Left hindlimb (tissue), 1 donor: ENCODE measurements at places on chromosomes 5 and 9.

- no peak for DNase-seq
These were observed 34.4 kb upstream of the RANBP6 start for GRCh38 chr9:6049798-6050197.

- DNase-seq, result no peak
These were observed 117.6 kb downstream of the PIP5K1B start for GRCh38 chr9:68822596-68823165.

- peak; percentile 56 for DNase-seq
These were observed 66.5 kb upstream of the HSPA9 start for GRCh38 chr5:138641547-138642298.

DNA sequence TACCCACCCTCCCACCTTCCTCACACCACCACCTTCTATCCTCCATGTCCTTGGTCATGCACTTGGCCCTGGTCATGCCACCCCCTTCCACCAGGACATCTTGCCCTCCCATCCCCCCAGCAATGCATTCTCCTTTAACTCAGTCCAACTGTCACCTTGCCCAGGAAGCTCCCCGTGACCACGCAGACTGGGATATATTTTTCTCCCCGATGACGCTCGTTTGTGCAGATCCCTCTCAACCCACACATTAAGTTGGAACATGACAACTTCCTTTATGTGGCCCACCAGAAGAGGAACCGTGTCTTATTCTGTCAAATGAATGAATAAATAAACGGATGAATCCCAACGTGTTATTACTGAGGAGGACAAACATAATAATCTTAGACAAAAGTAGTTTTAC lies 82.8 kb upstream of the TAS2R1 start:
- no peak for DNase-seq

- DNase-seq, result no peak
These were observed 67.4 kb downstream of the ROR2 start for GRCh38 chr9:91882627-91883026.

GRCh38 chr5:134127376-134127861 lies 12.9 kb downstream of the TCF7 start:
- no peak for DNase-seq

DNA sequence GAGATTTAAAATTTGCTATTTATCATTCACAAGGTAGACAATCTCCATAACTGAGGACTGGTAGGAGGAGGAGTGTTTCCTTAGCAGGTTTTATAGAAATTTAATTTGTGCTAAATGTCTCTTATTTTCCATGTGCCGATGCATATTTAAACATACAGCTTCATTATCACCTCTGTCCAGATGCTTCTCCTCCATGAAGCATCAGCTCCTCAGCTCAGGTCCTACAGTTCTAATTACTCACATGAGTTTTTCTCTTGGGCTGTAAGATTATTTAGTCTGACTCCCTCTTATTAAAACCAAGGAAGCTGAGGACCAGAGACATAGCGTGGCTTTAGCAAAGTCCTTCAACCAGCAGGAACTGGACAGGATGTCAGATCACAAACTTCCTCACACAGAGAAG lies 300.2 kb upstream of the PANK3 start:
- DNase-seq, result no peak

GRCh38 chr5:82564963-82565362 lies 286.8 kb upstream of the RPS23 start:
- no peak for DNase-seq

- no peak for DNase-seq
These were observed 325.1 kb upstream of the PRR16 start for GRCh38 chr5:120139039-120139438.

GRCh38 chr9:15831384-15831783 lies 278.5 kb downstream of the CCDC171 start:
- DNase-seq, result no peak

GRCh38 chr5:135059000-135059923 lies 25.2 kb upstream of the PITX1 start:
- no peak for DNase-seq

DNA sequence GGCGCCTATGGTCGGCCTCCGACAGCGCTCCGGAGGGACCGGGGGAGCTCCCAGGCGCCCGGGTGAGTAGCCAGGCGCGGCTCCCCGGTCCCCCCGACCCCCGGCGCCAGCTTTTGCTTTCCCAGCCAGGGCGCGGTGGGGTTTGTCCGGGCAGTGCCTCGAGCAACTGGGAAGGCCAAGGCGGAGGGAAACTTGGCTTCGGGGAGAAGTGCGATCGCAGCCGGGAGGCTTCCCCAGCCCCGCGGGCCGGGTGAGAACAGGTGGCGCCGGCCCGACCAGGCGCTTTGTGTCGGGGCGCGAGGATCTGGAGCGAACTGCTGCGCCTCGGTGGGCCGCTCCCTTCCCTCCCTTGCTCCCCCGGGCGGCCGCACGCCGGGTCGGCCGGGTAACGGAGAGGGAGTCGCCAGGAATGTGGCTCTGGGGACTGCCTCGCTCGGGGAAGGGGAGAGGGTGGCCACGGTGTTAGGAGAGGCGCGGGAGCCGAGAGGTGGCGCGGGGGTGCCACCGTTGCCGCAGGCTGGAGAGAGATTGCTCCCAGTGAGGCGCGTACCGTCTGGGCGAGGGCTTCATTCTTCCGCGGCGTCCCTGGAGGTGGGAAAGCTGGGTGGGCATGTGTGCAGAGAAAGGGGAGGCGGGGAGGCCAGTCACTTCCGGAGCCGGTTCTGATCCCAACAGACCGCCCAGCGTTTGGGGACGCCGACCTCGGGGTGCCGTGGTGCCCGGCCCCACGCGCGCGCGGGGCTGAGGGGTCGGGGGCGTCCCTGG lies 561 bp downstream of the DAPK1 start:
- DNase-seq, result peak; percentile 62

DNA sequence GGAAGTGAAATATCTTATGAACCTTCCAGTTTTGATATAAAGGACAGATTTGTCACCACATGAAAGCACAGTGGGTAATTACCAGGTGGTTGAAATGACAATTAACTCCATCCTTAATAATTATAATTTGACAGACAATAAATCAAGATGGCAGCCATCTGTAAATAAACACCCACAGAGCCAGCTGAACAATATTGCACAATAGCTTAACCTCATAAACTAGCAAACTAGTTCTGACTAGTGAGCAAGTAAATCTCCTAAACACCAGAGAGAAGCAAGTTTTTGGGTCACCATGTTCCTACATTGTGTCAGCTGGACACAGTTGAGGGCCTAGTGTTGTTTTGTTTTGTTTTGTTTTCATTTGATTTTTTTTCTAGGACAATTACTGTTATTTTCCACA lies 577.4 kb downstream of the ACTL7B start:
- no peak for DNase-seq

DNA sequence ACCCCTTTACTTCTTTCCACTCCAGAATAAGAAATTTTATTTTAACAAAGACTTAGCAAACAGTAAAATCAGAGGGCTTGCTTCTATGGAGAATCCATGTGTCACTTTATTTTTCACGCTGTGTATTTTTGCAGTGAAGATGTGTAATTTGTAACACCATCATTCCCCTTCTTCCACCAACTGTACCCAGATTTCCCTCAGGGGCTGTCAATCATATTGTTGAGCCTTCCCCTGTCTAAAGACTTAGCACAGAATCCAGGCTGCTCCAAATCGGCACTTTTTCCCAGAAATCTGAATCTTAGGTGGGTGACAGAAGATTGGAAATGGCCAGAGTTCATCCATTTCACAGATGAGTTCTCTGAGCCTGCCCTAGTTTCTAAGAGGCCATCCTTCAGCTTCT lies 115.9 kb downstream of the GNAQ start:
- no peak for DNase-seq

- DNase-seq, result no peak
These were observed 32.5 kb downstream of the TAF11L14 start for GRCh38 chr5:17666726-17667235.

- no peak for DNase-seq
These were observed 2.5 kb downstream of the STOM start for GRCh38 chr9:121367306-121368137.

- no peak for DNase-seq
These were observed 662.2 kb upstream of the ZNF608 start for GRCh38 chr5:125408448-125409233.

- DNase-seq, result no peak
These were observed 35.6 kb downstream of the ATPSCKMT start for GRCh38 chr5:10214041-10214440.

DNA sequence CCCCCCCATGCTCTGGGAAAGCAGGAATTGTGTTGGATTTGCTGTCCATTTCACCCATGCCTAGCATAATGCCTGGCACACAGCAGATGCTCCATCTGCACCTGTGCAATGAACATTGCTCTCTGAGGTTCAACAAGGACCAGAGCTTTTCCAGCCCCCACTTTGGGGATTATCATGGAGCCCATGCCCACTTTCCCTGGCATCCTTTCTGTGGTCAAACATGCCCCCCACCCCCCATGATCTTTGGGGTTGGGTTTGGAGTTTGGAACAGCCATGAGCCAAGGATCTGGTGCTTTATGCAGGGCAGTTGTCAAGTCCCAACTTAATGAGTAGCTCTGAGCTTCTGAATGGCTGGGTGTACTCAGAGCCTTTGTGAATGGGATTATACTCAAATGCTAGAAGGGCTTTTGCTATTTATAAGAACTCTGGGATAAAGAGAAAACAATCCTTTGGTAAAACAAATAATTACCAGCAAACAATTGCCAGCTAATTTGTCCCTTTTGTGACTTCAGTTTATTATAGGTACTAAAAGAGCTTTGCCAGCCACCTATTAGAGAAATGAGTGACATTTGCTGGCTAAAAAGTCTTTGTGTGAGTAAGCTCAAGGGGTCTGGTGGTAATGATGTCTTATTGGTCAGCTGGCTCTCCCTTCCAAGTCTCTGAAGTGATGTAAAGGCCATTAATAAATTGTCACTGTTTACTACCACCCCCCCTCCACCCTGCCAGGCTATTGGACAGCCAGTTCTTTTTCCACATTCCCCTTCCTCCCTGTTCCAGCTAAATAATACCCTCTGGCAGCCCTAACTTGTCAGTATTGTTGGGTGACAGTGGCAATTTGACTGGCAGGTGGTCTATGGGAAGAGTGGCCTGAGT lies 182.3 kb downstream of the MACROH2A1 start:
- DNase-seq, result no peak

GRCh38 chr9:26163931-26164330 lies 485.7 kb upstream of the TUSC1 start:
- no peak for DNase-seq

DNA sequence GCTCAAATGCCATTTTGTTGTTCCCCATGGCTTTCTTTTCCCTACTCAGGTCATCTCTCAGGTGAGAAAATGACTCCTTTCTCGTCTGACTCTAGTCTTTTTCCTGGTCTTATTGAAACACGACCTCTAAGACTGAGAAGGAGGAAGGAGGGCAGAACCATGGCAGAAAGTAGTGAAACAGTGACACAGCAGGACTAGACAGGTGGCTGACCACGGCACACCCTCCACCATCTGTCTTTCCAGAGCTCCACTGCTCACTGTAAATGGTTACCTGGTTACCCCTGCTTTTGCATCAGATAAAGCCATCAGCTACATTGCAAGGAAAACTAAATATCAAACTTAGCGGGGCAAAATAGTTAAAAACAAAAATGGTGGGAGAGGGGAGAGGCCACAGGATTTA lies 30.9 kb downstream of the NR4A3 start:
- DNase-seq, result no peak

DNA sequence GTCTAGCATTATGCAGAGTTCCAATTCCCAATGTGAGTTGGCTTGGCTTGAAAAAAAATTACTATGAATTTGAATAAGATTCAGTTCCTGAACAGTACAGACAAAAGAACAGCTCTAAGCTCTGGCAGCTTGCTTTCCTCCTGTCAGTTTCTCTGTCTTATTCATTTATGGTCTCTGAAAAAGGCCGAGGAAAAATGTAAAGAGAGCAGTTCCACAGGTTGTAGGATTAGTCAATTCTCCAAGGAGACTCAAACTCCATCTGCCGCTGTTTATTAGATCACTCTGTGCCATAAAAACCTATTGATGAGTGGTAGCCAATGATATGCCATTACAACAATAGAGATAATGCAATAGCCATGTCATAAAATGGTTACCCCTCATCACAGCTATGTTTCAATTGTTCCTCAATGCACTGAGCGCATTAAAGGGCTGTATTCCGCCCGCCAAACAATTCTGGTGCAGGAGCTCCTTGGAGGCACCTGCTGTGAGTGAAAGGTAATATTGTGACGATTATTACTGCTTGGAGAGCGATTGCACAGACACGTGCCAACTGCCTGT lies 188.2 kb downstream of the ARRDC3 start:
- DNase-seq, result no peak

DNA sequence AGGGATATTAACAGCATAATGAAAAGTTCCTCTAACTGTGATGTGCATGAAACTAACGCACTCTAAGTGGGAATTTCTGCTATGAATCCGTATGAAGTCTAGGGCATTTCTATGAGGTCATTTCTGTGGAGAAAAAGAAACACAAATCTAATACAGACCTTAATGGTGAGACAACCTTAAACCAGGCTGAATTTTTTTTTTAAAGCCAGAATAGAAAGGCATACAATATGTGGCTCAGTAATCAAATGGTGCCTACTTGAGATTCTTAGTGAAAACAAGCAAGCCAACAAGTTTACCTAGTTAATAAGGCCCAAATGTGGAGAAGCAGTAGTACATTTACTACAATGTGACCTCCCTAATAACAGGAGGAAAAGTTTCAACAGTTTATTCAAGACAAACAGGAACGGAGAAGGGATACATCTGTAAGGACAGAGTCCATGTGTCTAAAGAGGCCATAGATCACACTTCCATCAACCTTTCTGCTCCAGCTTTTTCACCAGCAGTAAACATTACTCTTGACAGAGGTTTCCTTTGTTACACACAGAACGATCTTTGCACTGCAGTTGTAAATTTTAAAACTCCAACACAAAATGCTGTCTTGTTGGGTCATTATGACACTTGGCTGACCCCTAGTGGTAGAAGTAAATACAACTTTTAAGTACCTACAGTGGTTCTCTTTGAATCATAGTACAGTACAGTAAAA lies 26.2 kb downstream of the CARNMT1 start:
- DNase-seq, result no peak

DNA sequence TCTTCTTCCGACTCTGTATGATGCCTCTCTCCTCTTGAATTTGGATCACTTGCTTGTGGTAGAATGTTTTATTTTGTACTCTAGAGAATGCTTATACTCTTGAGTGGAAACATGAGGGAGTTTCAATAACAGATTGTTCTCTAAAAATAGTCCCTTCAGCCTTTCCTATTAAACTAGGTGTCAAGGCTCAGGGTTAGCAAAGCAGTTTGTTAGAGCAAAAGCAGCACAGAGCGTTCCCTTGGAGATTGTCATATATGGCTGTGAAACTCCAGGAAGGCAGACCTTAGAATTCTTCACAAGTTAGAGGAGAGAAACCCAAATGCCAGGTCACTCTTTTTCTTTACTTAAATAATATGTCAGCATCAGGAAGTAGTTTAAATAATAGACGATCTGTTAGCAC lies 33.0 kb downstream of the MAMDC2 start:
- DNase-seq, result no peak

GRCh38 chr5:66351813-66352212 lies 207.7 kb downstream of the SREK1 start:
- DNase-seq, result no peak
